T follicular helper cell (primary cell): ENCODE measurements at places on chromosomes 7 and 10.

DNA sequence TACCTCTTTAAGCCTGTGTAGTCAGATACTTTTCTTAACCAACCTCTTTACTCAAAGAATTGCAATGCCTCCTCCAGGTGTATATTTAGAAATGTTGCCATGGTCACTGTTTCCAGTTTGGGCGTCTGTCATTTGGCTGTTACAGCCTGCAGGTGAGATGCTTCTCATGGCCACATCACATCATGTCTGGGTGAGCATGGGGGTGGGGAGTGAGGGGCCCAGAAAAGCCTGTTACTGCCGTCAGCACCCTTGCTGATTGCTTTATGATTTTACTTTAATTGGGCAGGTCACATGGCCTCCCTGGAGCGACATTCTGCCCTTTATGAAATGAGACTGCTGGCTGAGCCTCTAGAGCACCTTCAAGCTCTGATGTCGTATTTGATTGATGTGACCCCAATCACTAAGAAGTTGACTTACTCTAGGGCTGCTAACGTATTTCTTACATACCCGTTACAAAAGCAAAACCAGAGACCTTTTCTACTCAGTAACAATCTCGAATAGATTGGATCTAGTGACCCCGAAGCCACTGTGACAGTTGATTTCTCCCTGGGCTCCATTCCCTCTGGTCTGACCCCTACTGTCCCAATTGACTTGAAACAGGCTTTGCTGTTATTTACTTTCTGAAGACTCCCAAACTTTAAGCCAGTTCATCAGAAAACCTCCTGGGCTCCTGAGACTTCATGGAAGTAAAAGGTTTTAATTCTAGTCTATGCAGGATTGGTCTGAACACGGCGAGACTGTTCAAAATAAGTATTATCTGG, 60.7 kb downstream of the OTUD1 start:
- no peak for DNase-seq

DNA sequence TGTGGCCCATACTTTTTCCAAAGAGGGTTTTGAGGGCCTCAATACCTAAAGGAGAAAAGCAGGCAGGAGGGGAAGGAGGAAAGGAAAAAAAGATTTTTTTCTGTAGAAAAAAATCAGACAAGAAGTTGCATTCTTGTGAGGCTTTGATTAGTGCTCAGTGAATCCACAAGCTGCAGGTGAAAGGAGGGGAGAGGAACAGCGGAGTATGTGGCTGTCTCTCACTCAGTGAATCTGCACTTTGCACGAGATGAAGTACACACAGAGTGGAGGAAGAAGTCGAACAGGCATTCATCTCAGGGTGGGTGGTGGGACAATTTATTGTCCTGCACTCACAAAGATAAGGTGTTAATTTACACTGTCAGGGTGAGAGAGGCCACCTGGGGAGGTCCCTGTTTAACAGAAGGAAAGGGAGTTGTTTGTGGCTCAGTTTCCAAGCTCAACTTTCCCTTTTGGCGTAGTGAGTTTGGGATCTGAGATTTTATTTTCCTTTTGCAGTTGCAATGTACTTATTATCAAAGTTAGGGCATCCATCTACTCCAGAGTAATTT, 49.0 kb upstream of the VIPR2 start:
- no peak for DNase-seq

DNA sequence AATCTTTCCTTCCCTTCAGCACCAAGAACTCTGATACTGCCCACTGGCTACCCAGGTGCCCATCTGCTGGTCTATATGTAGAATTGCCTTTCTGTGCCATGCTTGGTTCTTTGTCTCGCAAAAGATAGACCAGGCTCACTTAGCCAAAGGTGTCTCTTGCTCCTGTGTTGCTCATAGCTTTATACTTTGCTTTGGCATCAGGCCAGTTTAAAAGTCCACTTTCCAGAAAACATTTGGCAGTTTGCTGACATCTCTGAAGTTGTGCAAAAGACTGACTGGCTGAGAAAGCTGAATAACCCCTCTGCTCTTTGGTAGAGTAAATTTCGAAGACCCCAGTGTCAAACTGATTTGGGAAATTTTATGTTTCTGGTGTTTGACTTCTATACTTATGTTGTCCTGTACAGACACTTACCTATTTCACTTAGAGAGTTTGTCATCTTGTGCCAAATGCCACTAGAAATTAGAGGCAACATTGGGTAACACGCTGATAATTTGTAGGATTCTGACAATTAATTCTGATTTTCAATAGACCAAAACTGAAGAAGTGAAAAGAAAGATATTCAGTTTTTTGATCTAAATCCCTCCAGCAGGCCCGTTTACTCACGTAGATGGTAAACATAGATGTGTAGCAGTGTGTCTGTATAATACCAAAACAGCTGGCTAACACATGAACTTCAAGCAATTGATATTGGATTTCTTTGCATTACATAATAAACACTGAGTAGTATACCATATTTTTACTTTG, 91.1 kb downstream of the CPED1 start:
- no peak for DNase-seq

DNA sequence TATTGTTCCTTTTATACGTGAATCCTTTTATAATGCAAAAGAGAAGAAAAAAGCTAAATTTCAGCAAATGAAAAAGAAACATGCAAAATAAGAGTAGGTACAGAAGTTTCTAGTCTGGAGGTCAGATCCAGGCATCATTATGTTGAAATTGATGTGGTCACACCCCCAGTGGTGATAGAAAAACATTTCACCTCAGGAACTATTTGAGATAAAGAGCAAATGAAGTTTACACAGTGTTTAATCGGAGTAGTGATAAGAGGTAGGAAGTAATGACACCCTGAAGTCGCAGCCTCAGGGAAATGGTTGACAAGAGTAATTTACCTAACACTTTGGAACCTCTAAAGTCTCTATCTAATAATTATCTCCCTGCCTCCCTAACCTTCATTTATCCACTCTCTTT, 536.0 kb upstream of the STEAP1 start:
- no peak for DNase-seq

DNA sequence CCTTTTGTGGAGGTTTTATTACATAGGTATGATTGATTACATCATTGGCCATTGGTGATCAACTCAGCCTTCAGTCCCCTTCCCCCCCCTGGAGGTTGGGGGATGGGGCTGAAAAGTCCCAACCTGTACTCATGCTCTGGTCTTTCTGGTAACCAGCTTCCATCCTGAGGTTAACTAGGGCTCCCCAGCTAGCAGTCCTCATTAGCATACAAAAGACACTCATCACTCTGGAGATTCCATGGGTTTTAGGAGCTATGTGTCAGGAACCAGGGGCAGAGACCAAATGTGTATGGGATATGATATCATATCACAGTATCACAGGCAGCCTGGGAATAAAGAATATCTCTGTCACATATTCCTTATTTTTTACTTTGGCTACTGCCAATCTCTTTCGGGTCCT, 13.6 kb downstream of the CCSER2 start:
- DNase-seq: no peak

GRCh38 chr7:24036033-24036412, 248.0 kb upstream of the NPY start:
- DNase-seq: no peak

- no peak for DNase-seq
Observed at GRCh38 chr10:15163253-15163828, 5.2 kb downstream of the NMT2 start.

DNA sequence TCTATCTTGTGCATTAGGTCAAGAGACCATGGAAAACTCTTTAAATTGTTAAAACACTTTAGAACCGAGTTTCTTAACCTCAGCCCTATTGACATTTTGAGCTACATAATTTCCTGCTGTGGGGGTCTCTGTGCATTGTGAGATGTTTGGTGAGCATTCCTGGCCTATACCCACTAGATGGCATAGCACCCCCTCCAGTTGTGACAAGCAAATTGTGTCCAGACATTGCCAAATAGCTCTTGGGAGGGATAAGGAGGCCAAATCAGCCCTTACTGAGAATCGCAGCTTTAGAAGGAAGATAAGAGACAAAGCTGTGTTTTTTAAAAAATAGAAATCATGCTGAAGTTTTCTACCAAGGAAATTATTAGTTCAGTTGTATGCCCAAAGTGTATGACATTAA, 1158.5 kb upstream of the C7orf33 start:
- no peak for DNase-seq

DNA sequence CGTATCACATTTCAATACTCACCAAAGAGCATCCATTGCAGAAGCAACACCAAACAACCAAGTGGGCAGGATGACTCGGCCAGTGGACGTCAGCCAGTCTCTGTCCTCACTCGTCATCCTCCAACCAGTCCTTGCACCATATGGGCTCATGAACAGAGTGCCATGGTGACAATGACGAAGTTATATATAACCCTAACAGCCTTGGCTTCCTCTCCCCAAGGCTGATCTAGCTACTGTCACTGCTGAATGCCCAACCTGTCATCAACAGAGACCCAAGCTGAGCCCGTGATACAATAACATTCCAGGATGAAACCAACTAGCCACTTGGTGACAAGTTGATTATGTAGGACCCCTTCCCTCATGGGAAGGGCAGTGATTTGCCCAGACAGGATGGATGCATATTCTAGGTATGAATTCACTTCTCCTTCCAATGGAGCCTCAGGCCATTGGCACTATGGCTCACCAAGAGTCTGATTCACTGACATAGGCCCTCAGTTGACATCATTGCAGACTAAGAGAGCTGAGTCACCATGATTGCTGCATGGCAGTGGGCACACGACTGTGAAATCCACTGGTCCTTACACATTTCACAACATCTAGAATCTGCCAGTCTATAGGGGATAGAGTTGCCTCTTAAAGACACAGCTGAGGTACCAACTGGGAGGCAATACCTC, 26.3 kb upstream of the PPIF start:
- DNase-seq: no peak

DNA sequence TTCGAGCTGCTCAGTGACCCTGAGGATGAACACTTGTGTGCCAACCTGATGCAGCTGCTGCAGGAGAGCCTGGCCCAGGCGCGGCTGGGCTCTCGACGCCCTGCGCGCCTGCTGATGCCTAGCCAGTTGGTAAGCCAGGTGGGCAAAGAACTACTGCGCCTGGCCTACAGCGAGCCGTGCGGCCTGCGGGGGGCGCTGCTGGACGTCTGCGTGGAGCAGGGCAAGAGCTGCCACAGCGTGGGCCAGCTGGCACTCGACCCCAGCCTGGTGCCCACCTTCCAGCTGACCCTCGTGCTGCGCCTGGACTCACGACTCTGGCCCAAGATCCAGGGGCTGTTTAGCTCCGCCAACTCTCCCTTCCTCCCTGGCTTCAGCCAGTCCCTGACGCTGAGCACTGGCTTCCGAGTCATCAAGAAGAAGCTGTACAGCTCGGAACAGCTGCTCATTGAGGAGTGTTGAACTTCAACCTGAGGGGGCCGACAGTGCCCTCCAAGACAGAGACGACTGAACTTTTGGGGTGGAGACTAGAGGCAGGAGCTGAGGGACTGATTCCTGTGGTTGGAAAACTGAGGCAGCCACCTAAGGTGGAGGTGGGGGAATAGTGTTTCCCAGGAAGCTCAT, 1.1 kb downstream of the DDIT4 start:
- no peak for DNase-seq

- no peak for DNase-seq
Observed at GRCh38 chr7:131425992-131426391, 98.3 kb downstream of the MKLN1 start.

DNA sequence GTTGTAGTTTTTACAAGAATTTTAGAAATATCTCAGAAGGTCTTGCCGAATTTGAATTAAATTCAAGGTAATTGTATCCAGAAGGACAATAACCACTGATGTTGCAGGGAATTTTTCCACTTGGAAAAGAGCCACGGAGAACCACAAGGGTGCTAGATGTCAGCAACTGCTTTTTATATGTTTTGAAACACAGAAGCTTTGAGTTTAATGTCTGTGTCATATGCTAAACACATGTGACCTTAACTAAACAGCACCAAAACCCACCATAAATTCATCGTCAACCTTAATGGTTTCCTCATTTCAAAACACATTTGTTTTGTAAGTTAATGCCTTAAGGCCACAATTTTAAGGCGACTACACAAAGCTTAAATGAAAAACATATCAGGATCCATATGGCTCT, 106.9 kb downstream of the COL28A1 start:
- no peak for DNase-seq

- DNase-seq: no peak
Observed at GRCh38 chr7:111758332-111758731, 196.0 kb upstream of the IMMP2L start.

DNA sequence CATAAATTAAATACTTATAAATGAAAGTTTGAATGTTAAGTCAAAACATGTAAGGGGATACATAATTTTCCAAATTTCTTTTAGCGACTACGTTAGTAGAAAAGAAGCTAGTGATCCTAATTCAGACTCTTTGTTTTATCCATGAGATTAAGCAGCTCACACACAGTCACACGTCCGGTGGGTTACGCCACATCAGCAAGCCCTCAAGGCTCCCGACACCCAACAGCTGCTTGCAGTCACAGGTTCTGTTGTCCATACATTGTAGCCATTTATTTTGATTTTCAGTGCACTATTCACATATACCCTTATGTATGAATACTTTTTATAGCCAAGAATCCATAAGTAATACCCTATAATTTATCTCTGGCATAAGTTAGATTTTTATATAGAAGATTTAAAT, 39.5 kb downstream of the XRCC2 start:
- no peak for DNase-seq

GRCh38 chr7:53101026-53101425, 65.6 kb downstream of the POM121L12 start:
- DNase-seq: no peak

DNA sequence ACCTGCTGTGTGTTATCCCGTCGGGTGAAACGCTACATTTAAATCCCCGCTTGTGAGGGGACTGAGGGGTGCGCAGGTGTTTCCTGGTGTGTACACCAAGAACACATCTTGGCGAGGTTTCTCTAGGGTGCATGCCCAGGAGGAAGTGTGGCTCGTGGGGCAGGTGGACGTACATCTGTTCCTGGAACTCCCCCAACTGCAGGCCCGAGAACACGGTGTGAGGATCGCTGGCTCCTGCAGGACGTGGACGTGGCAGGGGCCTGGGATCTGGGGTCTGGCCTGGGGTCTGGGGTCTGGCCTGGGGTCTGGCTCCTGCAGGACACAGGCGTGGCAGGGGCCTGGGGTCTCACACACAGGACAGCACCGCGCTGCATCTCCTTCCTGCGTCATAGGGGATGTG, 10.1 kb downstream of the KNDC1 start:
- DNase-seq: no peak

- DNase-seq: no peak
Observed at GRCh38 chr7:74568658-74569057, 88.9 kb upstream of the GTF2I start.

DNA sequence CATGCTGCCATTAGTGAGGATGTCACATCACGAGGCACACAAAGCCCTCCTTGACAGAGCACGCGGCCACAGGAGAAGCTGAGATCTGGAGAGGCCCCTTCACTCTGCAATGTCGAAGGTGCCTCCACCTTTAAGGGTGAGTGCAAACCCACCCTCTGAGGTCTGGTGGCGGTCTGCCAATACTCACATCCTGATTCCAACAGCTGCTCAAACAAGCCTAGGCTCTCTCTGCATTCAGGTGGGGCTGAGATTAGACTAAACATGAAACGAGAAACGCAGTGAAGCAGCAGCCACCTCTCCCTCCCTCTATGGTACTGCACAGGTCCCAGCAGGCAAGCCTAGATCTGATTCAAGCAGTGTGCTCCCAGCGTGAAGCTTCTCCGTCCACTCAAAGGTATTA, 151.8 kb downstream of the TCERG1L start:
- no peak for DNase-seq

GRCh38 chr7:43758029-43758821, at the start of gene BLVRA:
BLVRA (plus strand) TSS chr7:43758680; CDS start chr7:43771159, 12,479 bp downstream.
- DNase-seq: peak; percentile 55

- DNase-seq: no peak
Observed at GRCh38 chr10:83654689-83655088, 484.6 kb upstream of the GHITM start.
